Stimulated activated CD8-positive, alpha-beta memory T cell treated with anti-CD3 and anti-CD28 coated beads, Interleukin-4, amount 100 ng/mL, for 4 hours (primary cell): ENCODE measurements at places on chromosomes 12 and 14.

- DNase-seq: no peak
These were observed 21.1 kb downstream of the OR10G3 start for GRCh38 chr14:21558703-21559170.

DNA sequence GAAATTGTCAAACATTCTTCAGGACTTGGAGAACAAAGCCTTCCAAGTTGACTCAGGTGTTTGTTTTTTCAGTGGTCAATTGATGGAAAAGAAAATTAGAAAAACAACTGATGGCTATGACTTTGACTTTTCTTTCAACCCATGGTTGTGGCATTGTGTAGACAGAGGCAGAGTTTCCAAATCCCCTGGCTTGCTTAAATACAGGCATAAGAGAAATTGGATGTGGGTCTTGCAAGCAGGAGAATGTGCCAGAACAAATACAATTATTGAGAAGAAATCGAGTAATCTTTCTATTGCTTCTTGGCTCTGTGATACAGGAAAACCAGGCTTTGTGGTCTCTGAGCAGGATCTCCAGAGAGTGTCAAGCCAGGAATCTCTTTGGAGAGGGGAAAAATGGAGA is 40.9 kb upstream of the FRMD6 start:
- DNase-seq: no peak

GRCh38 chr12:124684496-124684895 is 117.1 kb upstream of the NCOR2 start:
- no peak for DNase-seq

DNA sequence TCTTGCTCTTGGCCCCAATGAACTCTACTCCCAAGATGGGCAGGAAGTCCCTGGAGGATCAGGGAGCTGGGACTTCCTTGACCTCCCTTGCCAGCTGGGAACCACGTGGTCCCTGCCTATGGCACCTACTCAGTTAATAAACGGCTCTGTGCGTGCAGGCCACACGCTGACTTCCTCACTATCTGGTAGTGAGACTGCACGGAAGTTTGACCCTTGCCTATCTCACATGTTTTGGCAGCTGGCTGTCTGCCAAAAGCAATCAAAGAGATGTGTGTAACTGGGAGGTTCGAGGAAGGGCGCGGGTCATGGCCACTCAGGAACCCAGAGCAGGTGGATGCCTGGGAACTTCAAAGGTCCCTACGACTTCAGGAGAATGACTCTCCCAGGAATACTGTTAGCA is 57.9 kb downstream of the RFLNA start:
- DNase-seq: no peak

- DNase-seq: no peak
These were observed 3.3 kb downstream of the BTG1 start for GRCh38 chr12:92142251-92142926.

- DNase-seq: no peak
These were observed 99.1 kb upstream of the NAP1L1 start for GRCh38 chr12:76183459-76184186.

DNA sequence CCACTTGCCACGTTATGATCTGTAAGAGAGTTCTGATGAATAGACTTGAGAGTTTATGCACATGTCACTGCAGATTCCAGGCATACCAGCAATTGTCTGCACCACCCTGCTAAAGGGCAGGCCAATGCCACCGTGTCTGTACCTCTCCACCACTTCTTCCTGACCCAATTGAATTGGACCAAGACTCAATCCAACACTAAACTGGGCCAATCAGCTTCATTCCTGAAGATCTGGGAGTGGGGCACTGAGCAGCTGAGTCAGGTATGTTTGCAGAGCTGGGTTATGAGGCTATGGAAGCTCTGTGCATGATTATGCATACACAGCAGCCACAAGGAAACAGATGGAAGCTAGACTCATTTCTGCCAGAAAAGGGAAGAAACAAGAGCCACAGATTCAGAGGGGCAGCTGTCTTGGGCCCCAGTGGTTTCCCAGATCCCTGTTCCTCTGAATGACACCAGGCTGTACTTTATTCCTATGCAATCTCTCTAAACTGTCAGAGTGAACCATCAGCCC is 28.0 kb downstream of the DAO start:
- no peak for DNase-seq
